ENCODE measurements at places on chromosomes 3 and 15. TPM values are rescaled to one million over a fixed set of nuclear protein-coding genes. Genes with fewer than 3 reads are reported as not detected.

IL17RB gene
- not detected for total RNA-seq

SLC12A1 gene
- not detected for total RNA-seq

MUC13 gene
- not detected for total RNA-seq

WDR53 gene
- total RNA-seq, result 19.4 TPM

ATP13A4 gene
- total RNA-seq, result 4.6 TPM

ITIH4 gene
- 32.6 TPM for total RNA-seq

DNA sequence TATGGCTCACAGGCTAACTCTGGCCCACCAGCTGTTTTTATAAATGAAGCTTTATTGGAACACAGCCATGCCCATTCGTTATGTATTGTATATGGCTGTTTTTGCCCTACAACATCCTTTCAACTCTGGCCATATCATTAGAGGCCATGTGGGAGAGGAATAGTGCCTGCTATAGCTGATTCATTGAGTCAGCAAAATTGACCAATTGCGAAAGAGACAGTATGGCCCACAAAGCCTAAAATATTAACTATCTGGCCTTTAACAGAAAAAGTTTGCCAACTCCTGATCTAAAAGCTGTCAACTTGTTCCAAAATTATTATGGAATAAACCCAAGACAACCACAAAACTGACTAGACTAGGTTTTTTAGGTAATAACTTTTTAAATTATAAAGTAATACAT, 1.4 kb downstream of the NR1I2 start:
- DNase-seq, result no peak

- DNase-seq, result no peak
These were observed 105.9 kb downstream of the MOBP start for GRCh38 chr3:39573392-39573791.

DNA sequence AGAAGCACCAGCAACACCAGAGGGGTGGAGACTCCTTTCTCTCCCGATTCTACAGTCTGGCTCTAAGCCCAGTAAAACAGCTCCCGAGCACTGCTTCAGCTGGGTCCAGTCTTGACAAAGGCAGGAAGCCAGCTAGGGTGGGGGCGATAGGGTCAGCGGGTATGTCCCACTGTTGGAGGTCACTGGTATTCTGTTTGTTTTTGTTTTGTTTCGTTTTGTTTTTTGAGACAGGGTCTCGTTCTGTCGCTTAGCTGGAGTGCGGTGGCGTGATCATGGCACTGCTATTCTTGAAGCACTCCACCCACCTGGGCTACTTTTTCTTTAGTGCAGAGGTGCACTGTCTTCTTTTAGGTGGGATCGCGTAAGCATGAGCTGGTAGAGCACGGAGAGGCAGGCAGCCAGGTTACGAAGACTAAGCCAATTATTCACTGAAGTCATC, 16.3 kb downstream of the GCSAM start:
- DNase-seq, result no peak

GRCh38 chr3:38992117-38992760, 59.5 kb downstream of the SCN11A start:
- DNase-seq, result no peak

GRCh38 chr15:59437817-59438624, at the start of gene FAM81A:
Gene FAM81A (plus strand): TSS chr15:59438186. CDS start chr15:59458627, 20,441 bp downstream.
- peak; percentile 30 for DNase-seq

- peak; percentile 93 for DNase-seq
These were observed at the start of gene BMF for GRCh38 chr15:40108855-40109735. Gene BMF (minus strand): TSS chr15:40108879. CDS start chr15:40106086, 2,793 bp downstream.

GRCh38 chr15:60969658-60970057, 259.4 kb downstream of the RORA start:
- no peak for DNase-seq

DNA sequence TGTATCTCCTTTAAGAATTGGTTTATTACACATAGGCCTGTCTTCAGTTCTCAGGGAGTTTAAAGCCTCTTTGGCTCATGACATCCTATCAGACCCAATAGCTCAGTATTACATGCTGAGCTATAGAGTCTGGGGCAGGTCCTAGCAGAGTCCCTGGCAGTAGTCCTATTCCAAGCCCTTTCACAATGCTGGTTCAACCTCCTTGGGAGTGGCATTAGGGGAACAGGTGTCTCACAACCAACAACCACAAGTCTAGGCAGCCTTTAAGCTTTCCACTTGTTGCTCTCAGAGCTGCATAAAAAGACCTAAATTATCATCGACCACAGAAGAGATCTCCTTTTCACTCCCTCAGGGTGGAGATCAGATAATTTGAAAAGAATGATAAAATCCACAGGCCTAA, 22.8 kb upstream of the C2CD4B start:
- no peak for DNase-seq

- no peak for DNase-seq
These were observed 7.5 kb downstream of the KNSTRN start for GRCh38 chr15:40389824-40390595.

GRCh38 chr3:107825556-107825955, 265.3 kb downstream of the CD47 start:
- DNase-seq, result no peak

DNA sequence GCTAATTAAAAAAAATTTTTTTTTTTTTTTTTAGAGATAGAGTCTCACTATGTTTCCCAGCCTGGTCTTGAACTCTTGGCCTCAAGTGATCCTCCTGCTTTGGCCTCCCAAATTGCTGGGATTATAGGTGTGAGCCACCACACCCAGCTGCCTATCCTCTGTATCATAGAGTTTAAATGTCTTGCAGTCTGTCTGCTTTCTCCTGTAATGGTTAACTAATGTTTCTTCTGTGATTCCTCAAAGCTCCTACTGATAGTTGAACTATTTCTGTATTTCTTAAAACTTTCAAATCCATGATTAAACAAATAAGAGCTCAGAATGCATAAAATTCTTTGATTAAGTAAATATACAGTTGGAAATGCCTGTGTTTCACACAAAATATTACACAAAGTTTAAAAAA, 115.4 kb upstream of the TPM1 start:
- no peak for DNase-seq

- no peak for DNase-seq
These were observed 106.3 kb upstream of the ALCAM start for GRCh38 chr3:105260385-105260784.

DNA sequence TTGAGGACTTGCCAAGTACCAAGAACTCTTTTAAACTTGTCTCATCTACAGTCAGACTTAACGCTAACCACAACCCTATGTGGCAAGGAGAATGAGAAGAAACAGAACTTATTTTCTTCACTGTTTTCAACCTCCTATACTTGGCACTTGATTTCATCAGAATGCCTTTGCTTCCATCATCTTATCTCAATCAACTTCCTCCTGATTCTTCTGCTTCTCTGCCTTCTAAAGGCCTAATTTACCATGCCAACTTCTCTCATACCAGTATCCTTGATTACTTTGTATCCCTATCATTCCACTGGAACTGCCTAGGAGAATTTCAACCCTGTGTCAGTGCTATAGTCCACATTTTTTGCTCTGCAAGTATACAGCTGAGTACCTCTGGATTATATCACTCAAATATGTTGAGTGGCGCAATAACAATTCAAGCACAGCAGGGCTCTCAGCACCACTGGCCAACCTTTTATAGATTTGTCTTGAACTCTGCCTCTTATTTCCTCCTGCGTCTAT, 413.6 kb downstream of the ROBO1 start:
- DNase-seq, result no peak

GRCh38 chr3:181695661-181696491, 15.8 kb upstream of the SOX2 start:
- DNase-seq, result no peak

DNA sequence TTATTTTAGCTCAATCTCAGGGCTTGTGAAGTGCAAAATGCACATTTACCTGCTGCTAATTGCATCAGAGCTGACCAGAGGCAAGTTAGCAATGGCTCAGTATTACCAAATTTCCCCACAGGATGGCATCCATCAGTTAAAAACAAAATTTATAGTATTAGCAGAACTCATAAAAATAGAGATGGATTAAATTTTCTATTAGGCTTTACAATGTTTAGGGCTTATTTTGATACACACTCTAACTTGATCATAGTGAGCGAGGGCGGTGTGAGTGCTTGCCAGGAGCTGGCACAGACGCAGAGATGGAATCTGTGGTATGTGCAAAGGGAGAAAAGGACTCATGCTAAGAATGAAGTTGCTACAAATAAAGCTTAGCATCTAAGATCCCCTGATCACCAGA, 241.0 kb downstream of the NSUN3 start:
- DNase-seq, result no peak

DNA sequence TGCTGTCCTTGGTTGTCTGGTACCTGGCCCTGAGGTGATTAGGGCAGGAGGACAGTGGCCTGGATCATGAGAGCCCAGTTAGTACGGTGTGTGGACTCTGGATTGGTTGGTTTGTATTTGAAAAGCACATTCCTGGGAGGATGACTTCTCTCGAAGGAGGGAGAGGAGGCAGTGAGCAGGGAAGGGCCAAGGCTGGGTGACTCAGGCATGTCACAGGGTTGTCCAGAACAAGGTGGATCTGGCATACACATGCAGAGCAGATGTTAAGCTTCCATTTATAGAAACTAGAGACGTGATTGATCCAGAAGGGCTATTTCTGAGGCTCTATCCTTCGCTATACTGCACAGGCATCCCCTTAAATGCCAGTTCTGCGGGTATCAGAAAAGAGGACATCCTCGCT, 34.4 kb downstream of the FAM240A start:
- no peak for DNase-seq

GRCh38 chr15:50227076-50227475, 38.5 kb downstream of the HDC start:
- no peak for DNase-seq

- no peak for DNase-seq
These were observed 925.1 kb upstream of the NR2F2 start for GRCh38 chr15:95405447-95405846.
